Left hindlimb (tissue), 1 donor: ENCODE measurements at places on chromosomes 16 and 17.
A peak's percentile ranks its signal among the peaks of the same experiment; 100 is the strongest.

DNA sequence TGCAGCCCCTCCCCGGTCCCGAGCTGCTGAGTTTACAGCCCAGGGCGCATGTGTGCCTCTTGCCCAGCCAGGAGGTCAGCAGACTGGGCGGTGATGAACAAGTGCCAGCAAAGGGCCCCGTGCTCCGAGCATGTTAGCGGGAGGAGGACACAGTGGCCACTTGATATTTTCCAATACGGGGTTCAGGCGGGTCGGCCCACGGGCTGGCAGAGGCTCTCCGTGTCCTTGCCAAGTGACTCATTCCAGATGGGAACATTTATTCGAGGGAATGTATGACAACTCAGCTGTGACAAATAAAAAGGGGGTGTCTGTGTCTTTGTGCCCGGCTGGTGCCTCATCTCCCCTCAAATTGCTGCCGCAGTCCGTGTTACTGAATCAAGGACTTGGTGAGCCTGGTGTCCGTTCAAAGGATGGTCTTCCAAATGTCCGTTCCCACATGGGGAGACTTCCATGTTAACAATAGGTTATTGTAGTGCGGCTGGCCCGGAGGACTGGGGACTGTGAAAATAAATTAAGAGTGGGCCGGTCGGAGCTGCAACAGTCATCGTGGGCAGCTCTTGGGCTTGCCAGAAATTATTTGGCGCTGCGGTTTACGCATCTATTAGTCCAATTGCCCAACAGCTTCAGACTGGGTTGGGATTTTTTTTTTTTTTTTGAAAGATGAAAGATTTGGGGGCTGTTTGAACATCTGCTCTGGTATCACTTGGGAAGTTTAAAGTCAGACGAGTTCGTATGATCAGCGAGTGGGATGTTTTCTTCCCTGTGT, 174.0 kb upstream of the CIBAR2 start:
- DNase-seq = peak; percentile 80

GRCh38 chr16:14109782-14110727, 38.9 kb downstream of the MRTFB start:
- no peak for DNase-seq

- no peak for DNase-seq
Observed at GRCh38 chr16:29310852-29311314, 95.6 kb downstream of the NPIPB11 start.

DNA sequence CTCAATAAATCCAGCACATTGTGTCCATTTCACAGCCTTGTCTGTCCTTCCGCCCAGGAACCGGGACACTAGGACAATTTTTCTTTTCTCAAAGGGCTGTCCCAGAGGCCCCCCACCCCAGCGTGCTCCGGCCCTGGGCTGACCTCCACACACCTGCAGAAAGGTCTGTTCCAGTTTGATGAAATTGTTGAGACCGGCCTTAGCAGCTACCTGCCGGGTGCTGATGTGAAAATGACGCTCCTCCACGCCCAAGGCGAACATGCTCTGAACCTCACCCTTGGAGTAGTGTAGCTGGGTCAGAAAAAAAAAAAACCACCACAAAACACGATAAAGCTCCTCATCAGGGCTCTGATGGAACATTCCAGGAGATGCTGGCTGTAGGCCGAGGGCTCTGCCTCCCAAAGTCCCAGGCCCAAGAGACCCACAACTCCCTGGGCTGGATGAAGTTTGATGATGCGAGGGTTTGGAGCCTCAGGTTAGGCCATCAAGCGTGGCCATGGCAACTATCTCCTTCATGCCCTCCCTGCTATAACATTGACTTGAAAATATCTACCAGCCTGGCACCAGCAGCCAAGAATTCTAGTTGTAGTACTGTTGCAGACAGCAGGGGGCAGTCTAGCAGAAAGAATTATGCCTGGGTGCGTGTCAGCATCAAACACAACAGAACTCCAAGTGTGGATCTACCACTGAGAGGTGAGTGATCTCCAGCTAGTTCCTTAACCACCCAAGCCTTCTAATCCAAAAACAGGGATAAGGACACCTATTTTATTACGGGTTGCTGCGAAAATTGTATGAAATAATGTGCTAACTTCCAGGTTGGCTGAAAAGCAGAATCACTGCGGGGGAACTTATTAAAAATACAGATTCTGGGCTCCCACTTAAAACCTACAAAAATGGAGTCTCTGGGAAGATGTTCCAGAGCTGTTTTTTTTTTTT, 62.1 kb downstream of the RMI2 start:
- peak; percentile 59 for DNase-seq

GRCh38 chr17:19723964-19724363, 7.6 kb upstream of the SLC47A2 start:
- no peak for DNase-seq

GRCh38 chr16:71808593-71809459, at the start of gene AP1G1:
AP1G1 (minus strand) TSS chr16:71808834; CDS start chr16:71789479, 19,355 bp downstream.
- DNase-seq = peak; percentile 96

DNA sequence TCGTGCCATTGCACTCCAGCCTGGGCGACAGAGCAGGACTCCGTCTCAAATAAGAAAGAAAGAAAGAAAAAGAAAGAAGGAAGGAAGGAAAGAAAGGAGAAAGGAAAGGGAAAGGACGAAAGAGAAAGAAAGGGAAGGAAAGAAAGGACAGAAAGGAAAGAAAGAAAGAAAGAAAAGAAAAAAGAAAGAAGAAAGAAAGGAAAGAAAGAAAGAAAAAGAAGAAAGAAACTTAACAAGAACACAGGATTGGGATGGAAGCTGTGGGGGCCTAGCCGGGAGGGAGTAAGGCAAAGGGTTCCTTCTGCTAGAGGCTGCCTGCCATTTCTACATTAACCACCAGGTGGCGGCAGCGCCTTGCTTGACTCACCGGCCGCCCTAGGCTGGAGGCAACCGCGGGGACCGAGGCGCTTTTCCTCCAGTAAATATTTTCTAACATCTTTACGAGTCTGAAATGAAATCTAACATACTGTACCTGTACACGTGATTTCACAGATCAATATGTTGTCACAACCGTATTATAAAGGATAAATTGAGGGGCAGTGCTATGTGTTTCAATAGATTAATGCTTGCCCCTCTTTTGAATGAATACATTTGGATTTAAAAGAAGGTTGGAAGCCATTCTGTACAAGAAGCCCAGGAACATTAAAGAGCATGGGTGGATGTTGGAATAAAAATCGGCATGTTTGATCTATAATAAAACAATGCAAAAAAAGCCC, 6.1 kb downstream of the GJD3 start:
- DNase-seq = peak; percentile 89

- no peak for DNase-seq
Observed at GRCh38 chr17:5381542-5381941, 37.9 kb downstream of the NUP88 start.

GRCh38 chr17:82222816-82223215, 6.0 kb upstream of the SLC16A3 start:
- no peak for DNase-seq

DNA sequence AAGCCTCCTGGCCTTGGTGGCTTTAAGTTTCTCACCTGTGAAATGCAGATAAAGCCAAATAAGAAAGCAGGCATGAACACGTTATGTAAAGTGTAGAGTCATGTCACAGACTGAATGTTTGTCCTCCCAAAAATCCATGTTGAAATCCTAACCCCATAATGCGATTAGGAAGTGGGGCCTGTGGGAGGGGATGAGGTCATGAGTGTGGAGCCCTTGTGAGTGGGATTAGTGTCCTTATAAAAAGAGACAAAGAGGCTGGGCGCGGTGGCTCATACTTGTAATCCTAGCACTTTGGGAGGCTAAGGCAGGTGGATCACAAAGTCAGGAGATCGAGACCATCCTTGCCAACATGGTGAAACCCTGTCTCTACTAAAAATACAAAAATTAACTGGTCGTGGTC, 19.5 kb upstream of the C16orf78 start:
- no peak for DNase-seq

GRCh38 chr16:59295993-59296736, 562.0 kb upstream of the GOT2 start:
- DNase-seq = no peak

- DNase-seq = no peak
Observed at GRCh38 chr17:64626827-64627226, 35.3 kb downstream of the SMURF2 start.

DNA sequence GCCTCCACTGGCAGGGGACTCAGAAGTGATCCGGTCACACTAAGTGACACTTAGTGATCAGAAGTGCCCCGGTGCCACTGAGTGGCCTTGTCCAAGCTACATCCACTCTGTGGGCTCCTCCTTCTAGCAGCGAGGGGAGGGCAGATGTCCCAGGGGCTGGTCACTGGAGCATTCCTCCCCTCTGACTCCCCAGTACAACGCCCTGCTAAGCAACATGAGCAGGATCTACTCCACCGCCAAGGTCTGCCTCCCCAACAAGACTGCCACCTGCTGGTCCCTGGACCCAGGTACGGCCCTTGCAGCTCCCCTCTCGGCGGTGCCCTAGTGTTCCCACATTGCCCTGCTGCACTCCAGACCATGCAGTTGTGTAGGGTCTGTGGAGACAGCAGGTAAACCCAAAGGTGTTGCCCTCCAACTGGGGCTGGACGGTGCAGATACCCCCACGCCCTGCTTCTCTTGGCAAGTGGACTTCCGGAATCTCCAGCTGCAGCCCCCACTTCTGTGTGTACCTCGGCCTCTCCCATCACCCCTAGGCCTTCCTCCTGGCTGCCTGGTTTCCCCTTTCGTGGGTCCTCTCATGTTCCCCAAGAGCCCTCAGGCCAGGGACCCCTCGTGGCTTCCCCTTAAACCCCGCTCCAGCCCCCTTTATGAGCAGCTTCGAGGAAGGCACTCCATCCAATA, 2.1 kb downstream of the ACE start:
- peak; percentile 60 for DNase-seq

- DNase-seq = peak; percentile 38
Observed at GRCh38 chr17:17511293-17511741, 15.1 kb upstream of the RASD1 start.

GRCh38 chr16:89565506-89566372, 5.3 kb downstream of the RPL13 start:
- no peak for DNase-seq

DNA sequence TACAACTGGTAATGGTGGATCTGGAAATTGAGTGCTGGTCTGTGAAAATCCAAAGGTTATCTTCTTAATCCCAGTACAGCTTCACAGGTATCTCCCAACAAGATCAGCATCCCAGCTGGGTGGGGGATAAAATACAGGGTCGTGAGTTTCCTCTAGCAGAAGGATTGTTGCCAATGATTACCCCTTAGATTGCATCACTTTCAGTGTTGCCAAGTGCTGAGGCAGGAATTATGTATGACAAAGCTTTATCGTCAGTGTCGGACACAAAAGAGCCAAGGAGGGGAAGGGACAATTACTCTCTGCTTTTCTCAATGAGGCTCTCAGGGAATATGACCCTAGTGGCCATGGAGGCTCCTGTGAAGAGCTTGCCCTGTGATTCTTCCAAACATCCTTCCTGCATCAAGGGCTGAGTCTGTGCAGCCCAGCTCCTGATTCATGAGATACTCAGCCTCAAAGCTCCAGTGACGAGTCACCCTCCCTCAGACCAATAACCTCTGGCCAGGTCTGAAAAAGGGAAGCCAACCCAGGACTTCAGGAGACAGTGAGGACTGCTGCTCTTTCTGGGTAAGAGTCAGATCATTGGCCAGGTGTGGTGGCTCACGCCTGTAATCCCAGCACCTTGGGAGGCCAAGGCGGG, 15.0 kb downstream of the OR1F1 start:
- no peak for DNase-seq

GRCh38 chr16:80788027-80788426, 16.4 kb downstream of the CDYL2 start:
- DNase-seq = no peak

- no peak for DNase-seq
Observed at GRCh38 chr16:83850947-83851346, 43.2 kb downstream of the HSBP1 start.

- DNase-seq = no peak
Observed at GRCh38 chr17:43986225-43986981, 18.0 kb upstream of the NAGS start.
